ENCODE measurements at places on chromosomes 2 and 18.

GRCh38 chr2:106126705-106127281 lies 67.3 kb downstream of the UXS1 start:
- DNase-seq = no peak

- no peak for DNase-seq
Observed at GRCh38 chr2:20398956-20399567, 47.8 kb upstream of the RHOB start.

- no peak for DNase-seq
Observed at GRCh38 chr18:41681138-41681880, 273.7 kb upstream of the PIK3C3 start.

GRCh38 chr2:235043762-235044500 lies 92.1 kb downstream of the SH3BP4 start:
- no peak for DNase-seq

GRCh38 chr2:175181104-175181876 lies at the start of gene ATP5MC3:
Gene ATP5MC3 (minus strand): TSS chr2:175181710. CDS start chr2:175181393, 317 bp downstream.
- DNase-seq = peak; percentile 91

- DNase-seq = no peak
Observed at GRCh38 chr2:121819846-121820245, 64.4 kb downstream of the TSN start.

DNA sequence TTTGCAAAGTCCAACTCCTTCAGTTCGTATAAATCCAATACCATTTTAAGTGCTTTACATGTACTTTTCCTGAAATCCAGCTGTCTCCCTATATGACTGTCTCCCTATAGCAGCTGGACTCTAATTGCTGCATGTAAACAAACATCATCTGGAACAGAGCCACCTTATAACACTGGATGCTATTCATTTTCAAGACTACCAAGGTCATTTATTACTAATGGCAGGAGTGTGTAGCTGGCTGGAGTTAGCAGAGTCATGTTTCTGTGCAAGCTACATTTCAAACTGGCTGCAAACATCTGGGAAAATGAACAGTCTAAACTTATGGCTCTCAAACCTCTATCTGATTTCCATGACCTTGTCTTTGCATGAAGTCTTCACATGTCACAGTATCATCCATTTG lies 575.2 kb downstream of the PIK3C3 start:
- no peak for DNase-seq

DNA sequence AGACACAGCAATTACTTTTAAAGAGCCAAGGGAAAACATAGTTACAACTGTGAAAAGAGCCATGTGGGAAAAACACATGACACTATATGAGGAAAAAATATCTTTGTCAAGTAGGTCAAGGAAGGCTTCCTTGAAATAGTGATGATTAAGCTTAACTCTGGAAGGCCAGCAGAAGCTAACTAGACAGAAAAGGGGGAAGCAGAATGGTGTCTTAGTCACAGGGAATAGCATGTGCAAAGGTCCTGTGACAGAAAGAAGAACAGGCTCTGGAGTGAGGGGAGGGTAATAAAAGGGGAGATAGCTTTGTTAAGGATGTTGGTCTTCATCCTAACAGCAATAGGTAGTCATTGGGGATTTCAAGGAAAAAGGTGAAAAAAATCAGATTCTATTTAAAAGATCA lies 64.0 kb downstream of the ARHGAP25 start:
- no peak for DNase-seq

GRCh38 chr2:62596061-62596921 lies 90.3 kb upstream of the TMEM17 start:
- no peak for DNase-seq

GRCh38 chr2:132697556-132698205 lies 27.7 kb upstream of the LYPD1 start:
- no peak for DNase-seq

DNA sequence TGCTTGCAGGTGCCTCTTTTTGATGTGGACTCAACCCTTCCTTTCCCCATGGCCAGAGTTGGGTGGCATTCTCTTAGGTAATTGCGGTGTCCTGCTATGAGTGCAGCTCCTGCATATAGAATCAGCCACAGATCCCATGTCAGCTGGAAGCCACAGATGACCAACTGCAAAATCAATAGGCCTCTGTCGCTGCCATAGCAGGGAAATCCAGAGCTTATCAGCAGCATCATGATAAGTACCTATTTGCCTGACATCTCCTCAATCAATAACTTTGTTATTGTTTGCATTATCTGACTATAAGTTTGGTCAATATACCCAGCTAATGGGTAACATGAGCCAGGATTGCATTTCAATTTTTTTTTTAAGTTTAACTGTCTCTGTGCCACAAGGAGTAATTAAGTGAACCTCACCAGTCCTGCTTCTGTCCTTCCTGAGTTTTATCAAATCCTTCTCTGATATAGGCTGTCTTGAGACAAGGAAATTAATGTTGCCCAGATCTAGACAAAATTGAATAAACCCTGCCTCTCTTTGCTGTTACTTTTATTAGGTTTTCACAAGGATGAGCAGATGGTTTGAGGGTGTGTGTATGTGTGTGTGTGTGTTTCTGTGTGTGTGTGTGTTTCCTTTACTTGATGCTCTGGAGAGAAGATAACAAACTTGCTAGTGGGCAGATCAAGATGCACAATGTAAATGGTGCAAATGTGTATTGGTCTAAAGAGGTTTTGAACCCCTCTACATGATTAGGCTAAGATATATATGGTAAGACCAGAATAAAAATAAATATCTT lies 59.6 kb upstream of the CREB1 start:
- peak; percentile 83 for DNase-seq

GRCh38 chr2:11309706-11310105 lies 34.7 kb downstream of the ROCK2 start:
- no peak for DNase-seq

DNA sequence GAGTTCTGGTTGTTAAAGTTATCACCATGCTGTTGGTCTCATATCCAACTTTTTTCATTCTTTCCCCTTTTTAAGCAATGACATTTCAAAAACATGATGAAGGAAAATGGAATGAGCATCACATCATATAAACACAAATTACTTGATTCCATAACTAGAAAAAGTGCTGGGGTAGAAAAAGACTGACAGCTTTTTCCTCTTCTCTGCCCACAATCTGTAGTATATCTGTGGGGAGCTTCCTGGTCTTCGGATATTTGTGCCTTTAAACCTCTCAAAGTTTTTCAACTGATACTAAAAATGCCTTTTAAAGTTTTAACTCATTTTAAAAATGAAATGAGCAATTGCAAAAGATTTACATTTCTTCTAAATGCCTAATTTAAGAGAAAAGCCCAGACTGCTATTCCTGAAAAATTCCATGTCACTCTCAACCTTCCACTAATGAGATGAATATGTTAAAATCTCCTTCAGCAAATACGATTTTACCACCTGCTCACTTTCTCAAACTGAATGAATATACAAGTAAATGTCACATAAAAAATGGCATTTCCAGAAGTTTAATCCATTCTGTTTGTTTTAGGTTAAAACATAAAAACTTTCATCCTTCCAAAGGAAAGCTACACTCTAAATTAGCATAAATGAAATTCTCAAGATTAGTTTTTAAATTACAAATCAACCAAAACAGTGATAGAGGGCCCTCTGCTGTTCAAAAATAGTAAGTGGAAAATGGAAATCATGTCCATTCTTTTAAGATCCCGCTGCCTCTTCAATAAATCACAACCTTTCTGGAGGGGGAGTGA lies 2.1 kb downstream of the DNAH7 start:
- peak; percentile 65 for DNase-seq

DNA sequence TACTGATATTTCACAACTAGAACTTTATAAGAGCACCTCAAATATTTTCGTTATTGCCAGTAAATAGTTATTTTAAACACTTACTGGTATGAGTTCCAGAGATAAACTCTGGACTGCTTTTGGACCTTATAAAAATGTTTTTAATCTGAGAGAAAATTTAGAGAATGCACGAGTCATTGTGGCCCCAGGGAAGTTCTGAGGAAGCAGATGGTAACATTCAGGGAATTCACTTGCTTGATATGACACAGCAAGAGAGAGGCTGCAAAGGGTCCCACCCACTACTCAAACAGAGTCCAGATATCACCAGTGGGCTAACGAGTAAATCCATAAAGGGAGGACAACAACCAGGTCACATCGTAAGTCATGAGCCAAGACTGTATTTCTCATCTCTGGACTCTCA lies 526.8 kb downstream of the TDRD15 start:
- no peak for DNase-seq

GRCh38 chr18:12990123-12990475 lies 1.1 kb upstream of the CEP192 start:
- no peak for DNase-seq

DNA sequence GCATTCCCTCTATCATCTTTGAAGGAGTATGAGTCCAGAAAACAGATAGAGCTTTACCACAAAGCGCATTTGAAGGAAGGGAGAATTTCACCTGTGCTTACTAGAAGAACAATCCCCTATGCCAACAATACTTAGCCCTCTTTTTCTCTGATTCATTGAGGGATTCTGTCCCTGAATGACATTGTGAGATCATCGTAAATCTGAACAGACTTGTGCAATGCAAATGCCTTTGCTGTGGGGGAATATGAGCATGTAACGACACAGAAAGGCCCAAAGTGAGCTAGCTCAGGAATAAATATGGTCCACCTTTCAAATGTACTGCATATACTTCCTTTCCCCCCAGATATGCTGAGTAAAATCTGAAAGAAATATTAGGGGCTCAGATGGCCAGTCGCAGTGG lies 67.6 kb downstream of the SCN1A start:
- DNase-seq = no peak

DNA sequence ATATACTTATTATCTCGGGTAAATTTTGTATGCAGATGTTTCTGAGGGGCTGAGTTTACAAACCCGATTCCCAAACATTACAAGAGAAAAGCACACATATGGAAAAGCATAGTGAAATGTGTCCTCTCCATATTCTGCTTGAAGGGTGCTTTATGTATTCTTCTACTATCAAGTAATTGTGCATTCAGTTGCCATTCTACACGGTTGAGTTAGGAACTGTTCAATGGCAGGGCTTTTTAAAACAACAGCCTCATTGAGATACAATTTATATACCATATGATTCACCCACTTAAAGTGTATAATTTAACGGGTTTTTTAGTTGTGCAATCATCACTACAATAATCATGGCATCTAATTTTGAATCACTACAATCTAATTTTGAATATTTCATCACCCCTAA lies 138.4 kb upstream of the DLGAP1 start:
- DNase-seq = no peak

DNA sequence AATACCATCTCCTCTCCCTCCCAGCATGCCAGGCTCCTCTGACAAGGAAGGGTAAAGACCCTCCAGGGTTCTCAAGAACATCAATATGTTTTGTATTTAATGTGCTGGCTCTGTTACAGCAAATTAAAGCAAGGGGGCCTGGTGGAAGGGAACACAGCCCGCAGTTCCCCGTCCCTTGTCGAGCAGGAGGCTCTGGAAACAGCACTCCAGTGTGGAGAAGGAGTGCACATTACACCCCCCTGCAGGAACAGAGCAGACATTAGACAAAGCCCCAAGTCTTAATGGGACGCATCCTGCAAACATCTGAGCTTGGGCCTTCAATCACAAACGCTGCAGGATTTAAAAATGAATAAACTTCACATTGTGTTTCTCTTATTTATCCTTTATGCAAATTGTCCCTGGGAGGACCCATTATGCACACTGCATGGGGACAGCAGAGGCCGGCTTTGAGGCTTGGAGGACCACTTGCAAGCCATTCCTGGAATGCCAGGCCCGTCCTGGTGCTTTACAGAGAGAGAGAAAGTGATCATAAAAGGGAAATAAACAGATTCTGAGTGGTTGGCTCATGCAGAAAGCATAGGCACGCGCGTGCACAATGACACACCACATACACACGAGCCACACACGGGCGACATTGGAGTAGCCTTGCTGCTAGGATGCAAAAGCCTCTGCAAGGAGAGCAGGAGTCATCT lies 328.7 kb downstream of the SMAD2 start:
- no peak for DNase-seq

DNA sequence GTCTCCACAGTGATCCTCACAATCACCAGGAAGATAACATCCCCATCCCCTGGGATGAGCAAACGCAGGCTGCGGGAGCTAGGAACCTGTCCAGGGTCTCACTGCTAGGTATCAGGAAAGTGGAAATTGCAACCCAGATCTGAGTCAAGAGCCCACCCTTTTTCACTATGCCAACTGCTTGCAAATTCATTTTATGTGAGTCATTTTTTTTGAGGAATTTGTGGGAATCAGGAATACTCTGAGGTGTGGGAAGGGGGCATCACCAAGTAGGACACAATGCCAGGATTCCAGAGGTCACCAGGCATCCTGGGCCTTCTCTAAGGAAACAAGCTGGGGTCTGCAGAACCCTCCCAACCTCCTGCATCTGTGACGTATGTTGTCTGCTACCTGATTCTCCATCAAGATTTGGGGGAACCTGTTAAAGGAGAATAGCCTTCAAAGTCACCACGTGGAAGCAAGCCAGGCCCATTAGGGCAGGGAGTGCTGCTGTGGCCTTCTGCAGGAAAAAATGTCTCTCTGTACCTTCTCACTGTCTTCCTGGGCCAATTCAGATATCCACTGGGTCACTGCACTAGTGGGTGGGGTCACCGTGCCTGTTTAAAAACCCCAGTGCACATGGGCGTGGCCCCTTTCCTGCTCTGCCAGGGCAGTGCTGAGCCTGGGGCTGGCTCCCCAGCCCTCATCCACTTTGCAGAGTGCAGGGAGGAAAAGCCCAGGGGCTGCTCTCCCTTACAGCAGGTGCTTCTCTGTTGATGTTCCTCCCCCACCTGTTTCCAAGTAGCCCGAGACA lies 50.2 kb downstream of the MCFD2 start:
- no peak for DNase-seq

DNA sequence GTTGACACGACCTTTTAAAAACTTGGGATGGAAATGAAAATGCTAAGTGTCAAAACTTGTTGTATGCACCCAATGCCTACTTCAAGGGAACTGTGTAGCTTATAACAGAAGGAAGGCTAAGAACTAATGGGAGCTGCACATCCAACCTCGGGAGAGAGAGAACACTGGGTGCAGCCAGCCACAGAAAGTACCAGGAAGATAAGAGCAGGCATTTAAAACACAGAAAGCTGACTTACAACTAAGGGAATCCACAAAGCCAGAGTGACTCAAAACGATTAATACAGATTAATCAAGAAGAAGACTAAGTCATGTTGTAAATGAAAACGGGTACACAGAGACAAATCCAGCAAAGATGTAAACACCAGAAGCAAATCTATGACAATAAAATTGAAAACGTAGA lies 113.4 kb downstream of the HDAC4 start:
- no peak for DNase-seq

DNA sequence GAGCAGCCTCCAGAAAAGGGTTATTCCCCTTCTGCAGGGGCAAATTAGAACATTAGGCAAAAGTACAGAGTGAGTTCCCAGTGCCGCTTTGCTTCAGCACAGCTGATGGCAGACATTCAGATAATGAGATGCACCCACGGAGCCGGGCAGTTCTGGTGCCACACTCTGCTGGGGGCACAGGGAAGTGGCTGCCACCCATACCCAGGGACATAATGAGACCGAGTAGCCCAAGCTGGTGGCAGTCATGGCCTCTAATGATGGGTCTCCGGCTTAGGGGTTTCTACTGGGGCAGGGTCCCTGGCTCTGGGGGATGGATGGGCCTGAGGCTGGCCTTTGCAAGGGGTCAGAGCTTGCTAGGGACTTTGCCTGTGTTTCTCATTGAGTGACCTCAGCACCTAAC lies 26.2 kb downstream of the GLI2 start:
- DNase-seq = no peak
